T-helper 2 cell treated with Interferon-gamma antibody and Interleukin-4, amounts not matched to agents 5 μg/mL and 100 μg/mL, for 36 hours (primary cell): ENCODE measurements at places on chromosomes 1 and 21.
A peak's percentile ranks its signal among the peaks of the same experiment; 100 is the strongest.

DNA sequence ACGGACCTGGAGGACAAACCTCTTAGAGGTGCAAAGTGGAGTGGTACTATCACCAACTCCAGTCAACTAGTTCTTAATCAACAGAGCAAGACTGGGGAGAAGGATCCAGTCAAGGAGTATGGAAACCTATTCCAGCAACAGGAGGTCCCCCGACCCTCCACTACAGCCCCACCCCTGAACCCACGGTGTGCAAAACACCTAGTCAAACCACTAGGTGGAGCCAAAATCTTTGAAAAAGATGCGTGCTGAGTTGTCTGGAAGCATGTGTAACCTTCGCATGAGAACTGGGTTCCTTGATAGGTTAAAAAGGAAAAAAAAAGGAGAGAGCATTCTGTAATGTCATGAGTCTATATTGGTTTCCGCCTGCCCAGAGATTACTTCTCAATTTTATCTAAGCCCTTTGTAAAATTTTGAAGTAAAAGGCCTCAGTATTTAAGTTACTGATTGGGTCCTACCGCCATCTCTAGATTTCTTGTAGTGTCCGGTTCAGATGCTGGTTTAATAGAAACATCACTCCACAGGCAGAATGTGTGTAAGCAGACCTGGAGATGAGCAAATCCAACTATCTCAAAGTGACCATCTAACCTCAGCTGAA lies 81.9 kb upstream of the HAO2 start:
- DNase-seq = no peak

GRCh38 chr21:25369524-25370300 lies 237.6 kb downstream of the MRPL39 start:
- DNase-seq = no peak

GRCh38 chr21:44871576-44872269 lies 1.8 kb downstream of the PTTG1IP start:
- peak; percentile 24 for DNase-seq

DNA sequence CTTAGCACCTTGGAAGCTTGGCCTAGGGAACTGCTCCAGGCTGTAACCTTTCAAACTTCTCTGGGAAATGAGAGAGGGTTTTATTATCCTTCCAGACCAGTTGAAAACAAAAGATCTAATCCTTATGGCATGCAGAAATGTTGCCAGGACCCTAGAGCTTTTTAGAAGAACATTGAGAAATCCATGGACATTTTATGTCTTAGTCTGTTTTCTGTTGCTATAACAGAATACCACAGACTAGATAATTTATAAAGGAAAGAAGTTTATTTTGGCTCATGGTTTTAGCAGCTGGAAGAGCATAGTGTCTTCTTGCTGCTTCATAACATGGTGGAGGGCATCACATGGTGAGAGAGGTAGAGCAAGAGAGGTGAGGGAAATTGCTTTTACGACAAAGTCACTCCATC lies 25.8 kb downstream of the OSBPL9 start:
- no peak for DNase-seq

GRCh38 chr1:29125237-29125641 lies 1.5 kb upstream of the TMEM200B start:
- no peak for DNase-seq

GRCh38 chr1:109619576-109620400 lies at the start of the genes AMPD2 and GNAT2:
Gene AMPD2 (plus strand): TSS chr1:109619837. CDS start chr1:109621176, 1,339 bp downstream.
Gene GNAT2 (minus strand): TSS chr1:109619616. CDS start chr1:109612870, 6,746 bp downstream.
- peak; percentile 76 for DNase-seq

DNA sequence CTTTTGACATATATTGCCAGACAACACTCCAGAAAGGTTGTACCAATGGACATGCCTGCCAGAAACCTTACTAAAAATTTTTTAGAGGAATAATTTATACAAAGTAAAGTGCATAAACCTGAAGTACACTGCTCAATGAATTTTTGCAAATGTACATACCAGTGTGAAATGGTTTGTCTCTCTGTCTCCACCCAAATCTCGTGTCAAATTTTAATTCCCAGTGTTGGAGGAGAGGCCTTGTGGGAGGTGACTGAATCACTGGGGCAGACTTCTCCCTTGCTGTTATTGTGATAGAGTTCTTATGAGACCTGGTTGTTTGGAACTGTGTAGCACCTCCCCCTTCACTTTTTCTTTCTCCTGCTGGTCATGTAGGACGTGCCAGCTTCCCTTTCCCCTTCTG lies 168.8 kb downstream of the RWDD3 start:
- no peak for DNase-seq

- DNase-seq = no peak
These were observed 8.0 kb downstream of the USP48 start for GRCh38 chr1:21774835-21775549.
